ENCODE measurements at places on chromosomes 12 and 14.

DNA sequence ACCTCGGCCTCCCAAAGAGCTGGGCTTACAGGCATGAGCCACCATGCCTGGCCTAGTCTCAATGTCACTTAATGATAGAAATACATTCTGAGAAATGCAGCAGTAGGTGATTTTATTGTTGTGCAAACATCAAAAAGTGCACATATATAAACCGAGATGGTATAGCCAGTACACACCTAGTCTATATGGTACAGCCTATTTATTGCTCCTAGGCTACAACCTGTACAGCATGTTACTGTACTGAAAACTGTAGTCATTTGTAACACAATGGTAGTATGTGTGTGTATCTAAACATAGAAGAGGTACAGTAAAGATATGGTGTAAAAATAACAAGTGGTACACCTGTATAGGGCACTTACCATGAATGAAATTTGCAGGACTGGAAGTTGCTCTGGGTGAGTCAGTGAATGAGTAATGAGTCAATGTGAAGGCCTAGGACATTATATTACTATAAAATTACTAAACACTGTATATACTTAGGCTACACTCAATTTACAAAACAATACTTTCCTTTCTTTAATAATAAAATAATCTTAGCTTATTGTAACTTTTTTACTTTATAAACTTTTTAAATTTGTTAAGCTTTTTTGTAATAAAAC is 166.7 kb upstream of the SYT1 start:
- no peak for DNase-seq

DNA sequence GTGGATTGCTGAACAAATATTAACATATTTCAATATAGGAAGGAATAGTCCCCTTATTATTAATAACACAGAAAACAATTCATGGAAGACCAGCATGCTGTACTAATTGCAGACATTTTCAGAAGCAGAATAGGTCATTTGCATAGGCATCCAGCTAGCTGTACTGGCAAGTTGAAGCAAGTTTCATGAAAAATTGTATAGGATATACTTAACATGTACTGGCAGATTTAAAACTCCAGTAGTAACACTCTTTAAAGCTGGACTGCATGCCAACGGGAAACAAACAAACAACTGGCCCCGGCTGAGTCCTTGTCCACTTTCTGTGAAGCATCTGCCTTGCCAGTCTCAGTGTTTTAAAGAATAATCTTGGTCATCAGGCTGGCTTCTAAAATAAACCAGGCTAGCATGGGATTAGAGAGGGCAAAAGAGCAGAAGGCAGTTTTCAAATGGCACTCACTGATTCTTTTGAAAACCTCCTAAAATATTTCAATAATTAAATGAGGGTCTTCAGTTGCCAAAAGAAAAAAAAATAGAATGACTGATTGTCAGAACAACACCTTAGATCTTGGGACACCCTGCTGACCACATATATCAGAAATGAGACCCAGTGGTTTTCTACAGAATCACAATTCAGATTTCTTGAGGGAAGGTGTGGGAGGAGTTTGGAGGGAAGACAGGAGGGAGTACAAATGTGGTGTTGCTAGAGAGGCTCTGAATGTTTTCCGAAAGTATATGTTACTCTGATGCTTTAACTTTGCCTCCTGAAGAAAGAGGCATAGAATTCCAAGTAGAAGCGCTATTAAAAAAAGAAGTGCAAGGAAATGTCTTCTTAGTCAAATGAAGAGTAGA is 122.5 kb upstream of the KRAS start:
- no peak for DNase-seq

DNA sequence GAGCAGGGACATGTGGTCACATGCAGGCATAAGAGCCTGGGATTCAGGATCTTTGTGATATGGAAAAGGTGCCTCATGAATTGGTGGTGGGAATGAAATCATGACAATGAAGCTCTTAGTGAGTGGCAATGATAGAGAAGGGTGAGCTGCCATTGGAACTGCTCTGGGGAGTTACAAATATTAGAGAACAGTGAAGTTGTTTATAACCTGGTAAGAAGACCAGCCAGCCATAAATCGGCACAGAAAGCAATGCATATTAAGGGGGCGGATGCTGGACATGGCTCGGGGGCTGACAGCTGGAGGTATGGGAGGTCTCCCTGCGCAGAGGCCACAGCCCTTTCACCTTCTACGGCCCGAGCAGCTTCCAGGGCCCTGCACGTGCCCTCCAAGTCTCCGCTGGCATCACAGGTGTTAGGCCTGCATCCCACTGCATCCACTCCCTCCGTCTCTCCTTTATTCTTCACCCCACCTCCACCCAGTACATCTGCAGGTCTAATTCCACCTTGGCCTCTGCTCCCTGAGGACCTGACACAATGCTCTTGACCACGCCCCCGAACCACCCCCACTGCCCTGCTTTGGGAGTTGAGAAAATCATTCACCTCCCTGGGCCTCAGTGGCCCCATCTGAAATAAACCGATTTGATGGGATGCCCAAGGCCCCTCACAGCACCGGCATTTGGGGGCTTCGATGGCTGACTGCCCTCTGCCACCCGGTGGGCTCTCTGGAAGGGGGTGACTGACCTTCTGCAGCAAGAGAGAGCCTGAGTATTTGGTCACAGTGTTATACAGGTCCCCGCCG is 4.1 kb downstream of the CACNA2D4 start:
- no peak for DNase-seq

DNA sequence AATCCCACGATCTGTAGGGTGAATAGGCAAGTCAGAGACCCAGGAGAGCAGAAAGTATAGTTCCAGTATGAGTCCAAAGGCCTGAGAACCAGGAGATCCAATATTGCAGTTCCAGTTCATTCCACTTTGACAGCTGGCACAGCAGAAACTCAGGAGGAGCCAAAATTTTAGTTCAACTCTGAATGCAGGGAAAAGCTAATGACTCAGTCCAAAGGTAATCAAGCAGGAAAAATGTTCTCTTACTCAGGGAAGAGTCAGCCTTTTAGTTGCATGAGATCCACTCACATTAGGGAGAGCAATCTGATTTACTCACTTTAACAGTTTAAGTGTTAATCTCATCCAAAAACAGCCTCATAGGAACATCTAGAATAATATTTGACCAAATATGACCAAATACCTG is 130.2 kb upstream of the LRFN5 start:
- no peak for DNase-seq

GRCh38 chr12:46556819-46557524 is 184.4 kb upstream of the SLC38A2 start:
- no peak for DNase-seq

GRCh38 chr12:31371256-31371620 is 45.3 kb upstream of the SINHCAF start:
- no peak for DNase-seq

DNA sequence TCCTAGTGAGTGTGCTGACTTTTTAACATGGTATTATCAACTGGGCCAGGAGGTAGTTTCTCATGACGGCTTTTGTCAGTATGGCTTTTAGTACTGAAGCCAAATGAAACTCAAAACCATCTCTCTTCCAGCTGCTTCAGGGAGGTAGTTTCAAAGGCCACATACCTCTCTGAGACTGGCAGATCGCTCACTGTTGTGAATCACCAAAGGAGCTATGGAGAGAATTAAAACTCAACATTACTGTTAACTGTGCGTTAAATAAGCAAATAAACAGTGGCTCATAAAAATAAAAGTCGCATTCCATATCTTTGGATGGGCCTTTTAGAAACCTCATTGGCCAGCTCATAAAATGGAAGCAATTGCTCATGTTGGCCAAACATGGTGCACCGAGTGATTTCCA is 141.1 kb downstream of the HMGA2 start:
- no peak for DNase-seq

GRCh38 chr12:58883576-58884334 is 36.5 kb downstream of the LRIG3 start:
- no peak for DNase-seq

DNA sequence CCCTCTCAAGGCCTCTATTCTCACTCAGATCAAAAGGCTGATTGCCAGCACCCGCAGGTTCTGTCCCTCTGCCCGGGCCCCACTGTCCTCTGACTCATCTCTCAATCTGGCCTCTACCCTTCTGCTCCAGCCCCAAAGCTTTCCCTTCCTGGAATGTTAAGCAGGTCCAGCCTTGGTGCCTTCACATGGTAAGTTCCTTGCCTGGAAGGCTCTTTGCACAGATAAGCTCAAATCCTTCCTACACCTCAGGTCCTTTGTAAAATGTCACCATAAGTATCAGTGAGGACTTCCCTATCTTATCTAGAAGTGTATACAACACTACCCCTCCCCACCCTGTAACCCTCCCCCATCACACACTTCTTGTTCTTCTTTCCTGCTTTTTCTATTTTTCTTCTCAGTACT is 22.2 kb downstream of the LPCAT3 start:
- DNase-seq: no peak

GRCh38 chr12:76143343-76144244 is 59.1 kb upstream of the NAP1L1 start:
- no peak for DNase-seq

GRCh38 chr12:14905269-14906004 is 19.8 kb upstream of the MGP start:
- DNase-seq: no peak

DNA sequence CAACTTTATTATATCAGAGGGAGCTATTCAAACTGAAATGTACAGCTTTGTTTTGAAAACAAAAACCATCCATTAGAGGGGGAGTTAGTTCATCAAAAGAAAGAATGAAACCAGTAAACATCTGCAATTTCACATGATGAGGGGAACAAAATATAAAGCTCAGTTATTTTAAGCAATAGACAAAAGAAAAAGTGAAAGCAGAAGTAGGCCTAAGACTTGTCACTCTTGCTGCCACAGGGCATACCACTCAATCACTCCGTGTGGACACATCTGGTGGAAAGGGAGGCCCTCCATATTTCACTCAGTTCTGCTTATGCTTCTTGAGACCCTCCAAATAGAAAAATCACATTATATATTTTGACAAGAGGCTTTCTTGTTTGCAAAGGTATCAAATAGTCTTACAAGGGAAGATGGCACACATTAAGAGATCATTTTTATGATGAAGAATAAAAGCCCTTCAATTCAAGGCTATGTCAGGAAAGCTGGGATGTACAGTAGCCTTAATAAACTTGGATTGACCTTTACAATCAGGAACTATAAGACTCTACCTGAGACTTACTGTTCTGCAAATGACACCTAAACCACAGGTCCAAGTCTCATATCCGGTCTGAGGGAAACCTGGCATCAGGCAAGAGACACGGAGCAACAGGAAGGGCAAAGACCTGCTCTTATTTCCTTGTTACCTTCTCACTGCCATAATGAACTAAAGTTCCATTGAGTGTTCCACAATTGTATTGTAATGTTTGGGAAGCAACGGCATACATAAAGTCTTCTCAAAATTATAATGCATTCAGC is 222.5 kb upstream of the GRIP1 start:
- peak; percentile 73 for DNase-seq

- DNase-seq: no peak
These were observed 6.8 kb downstream of the SLC25A47 start for GRCh38 chr14:100330007-100330344.

DNA sequence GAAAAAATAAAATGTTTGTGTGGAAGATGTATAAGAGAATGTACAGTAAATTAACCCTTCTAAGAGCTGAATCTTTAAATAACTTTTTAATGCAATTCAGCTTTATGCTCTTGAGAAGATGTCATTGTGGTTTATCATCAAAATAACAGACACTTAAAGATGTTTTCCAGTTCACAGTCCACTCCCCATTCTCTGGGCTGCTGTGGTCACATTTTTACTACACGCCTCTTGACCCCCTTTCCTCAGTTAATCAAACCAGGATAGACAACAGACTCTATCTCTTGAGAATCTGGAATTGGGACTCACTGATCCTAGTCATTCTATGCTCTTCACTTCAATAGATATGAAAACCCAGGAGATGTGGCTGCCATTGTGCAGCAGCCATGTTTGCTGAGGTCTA is 24.7 kb upstream of the OR6J1 start:
- DNase-seq: no peak

GRCh38 chr14:104202259-104203070 is 64.1 kb downstream of the KIF26A start:
- no peak for DNase-seq

DNA sequence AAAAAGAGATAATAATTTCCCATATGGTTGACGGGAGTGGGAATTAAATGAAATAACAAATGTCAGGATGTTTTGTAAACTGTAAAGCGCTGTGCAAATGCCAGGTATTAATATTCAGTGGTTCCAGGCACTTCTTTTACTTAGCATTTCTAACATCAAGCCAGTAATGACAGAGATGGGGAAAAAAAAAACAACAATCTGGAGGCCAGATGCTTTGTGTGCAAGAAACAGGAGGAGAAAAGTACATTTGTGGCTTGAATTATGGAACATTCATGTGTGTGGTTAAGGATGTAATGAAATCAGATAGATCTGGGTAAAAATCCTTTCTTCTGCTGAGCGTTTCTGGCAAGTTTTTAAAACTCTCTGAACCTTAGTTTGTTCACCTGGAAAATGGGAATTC is 509.6 kb downstream of the FUT8 start:
- no peak for DNase-seq

- DNase-seq: no peak
These were observed 45.1 kb upstream of the HMGA2 start for GRCh38 chr12:65779091-65779642.

- DNase-seq: no peak
These were observed 70.3 kb downstream of the SPPL3 start for GRCh38 chr12:120833849-120834248.

- DNase-seq: peak; percentile 33
These were observed 12.7 kb upstream of the HDAC7 start for GRCh38 chr12:47832263-47832933.

GRCh38 chr12:123041811-123042655 is 61.6 kb downstream of the ARL6IP4 start:
- DNase-seq: no peak

DNA sequence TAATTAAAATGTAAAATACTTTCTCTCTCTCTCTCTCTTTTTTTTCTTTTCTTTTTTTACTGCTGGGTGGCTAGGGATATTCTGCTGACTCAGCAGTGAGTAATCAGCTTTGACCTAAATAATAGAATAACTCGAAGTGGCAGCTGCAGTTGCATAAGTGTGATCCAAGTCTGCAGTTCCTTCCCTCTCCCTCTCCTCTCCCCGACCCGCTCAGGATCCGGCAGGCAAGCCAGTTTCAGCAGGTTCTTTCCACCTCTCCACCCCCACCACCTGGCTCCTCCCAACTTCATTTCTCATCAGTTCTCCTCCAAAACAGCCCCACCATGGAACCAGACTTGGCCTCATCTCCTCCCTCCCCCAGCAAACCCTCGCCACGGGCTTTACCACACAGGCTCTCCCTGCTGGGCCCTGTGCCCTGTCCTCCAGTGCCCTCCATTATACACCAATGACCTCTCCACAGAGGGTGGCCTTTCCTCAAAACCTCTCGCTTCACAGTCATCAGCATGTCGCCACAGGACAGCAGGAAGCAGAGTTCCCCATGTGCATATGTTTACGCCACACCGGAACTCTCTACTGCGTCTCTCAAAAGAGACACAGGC is 22.4 kb downstream of the SLC7A8 start:
- no peak for DNase-seq

- no peak for DNase-seq
These were observed 229.2 kb upstream of the TMTC1 start for GRCh38 chr12:30012816-30013450.

DNA sequence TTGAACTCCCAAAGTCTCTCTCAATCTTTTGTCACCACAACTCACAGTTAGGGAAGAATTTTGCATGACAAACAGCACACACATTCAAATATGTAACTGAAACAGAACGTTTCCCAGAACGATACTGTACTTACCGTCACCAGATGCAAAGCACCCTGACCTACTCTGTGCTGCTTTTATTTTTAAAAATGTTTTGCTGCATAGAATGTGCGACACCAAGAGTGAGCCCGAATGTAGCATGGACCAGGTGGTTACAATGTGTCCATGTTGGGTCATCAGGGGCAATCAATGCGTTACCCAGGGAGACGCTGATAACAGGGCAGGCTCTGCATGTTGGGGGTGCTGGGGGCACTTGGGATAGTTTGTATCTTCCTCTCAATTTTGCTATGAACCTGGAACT is 14.6 kb upstream of the EIF5 start:
- no peak for DNase-seq
